Panc1 (cell line): ENCODE measurements at places on chromosomes 3 and 15.

GRCh38 chr15:44010089-44010488 is 183.3 kb downstream of the WDR76 start:
- DNase-seq: no peak

DNA sequence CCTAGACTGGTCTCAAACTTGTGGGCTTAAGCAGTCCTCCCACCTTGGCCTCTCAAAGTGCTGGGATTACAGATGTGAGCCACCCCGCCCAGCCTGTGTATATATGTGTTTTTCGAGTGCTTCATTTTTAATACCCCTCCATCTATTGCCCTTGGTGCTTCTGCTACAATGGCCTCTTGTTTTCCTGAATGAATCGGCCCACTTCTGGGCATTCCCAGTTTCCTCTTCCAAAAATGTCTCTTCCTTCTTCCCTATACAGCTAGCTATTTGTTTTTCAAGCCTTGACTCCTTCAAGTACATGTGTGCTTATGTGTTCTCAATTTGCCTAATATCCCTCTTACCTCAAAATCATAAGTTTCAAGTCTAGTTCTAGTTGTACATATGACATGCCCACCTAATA is 16.7 kb downstream of the DIPK2A start:
- DNase-seq: no peak

GRCh38 chr3:9074079-9074478 is 110.8 kb upstream of the RAD18 start:
- DNase-seq: no peak

DNA sequence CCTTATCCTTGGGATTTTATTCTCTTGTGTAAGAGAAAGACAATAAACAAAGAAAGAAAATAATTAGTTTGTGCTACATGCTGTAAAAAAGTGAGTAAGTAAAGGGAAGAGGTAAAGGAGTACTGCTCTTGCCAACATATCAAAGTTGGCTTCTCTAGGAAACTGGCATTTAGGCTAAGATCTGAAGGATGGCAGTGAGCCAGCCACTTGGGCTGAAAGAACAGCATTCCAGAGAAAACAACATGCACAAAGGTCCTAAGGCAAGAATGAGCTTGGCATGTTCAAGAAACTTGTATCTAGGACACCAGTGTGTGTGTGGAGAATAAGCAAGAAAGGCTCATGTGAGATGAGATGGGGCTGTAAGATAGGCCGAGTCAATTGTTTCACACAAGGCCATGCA is 245.5 kb upstream of the MANF start:
- DNase-seq: no peak

DNA sequence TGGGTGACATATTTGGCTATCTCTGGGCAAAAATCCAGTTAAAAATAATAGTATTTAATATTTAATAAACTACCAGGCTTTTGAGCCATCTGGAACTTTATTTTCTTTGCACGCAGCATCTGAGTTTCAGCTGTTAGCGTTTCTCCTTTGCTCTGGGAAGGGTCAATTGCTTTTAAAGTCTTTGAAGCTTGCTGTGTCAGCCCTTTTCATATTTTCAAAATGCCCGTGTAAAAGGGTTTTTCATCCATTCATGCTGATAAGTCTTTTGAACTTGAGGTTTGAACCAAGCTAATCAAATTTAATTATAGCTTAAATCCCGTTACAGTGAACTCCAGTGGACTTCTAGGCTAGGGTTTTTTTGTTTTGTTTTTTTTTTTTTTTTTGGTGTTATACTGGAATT is 79.1 kb downstream of the SLC25A26 start:
- no peak for DNase-seq
